Ureter (tissue), 1 donor: ENCODE measurements at places on chromosomes 3 and 15. TPM values are rescaled to one million over a fixed set of nuclear protein-coding genes. Genes with fewer than 3 reads are reported as not detected.

Gene MKRN3
- total RNA-seq, result 1.1 TPM

Gene TTC23
- total RNA-seq, result 28.5 TPM

Gene ACTC1
- total RNA-seq, result 29.7 TPM

Gene RPSA
- total RNA-seq, result 1,330 TPM

Gene PLSCR2
- total RNA-seq, result 2.6 TPM

Gene THOC7
- 69.0 TPM for total RNA-seq

Gene GOLGA8J
- not detected for total RNA-seq

Gene P3H2
- 13.9 TPM for total RNA-seq

Gene TADA3
- 54.6 TPM for total RNA-seq

Gene XXYLT1
- total RNA-seq, result 19.7 TPM

Gene THPO
- total RNA-seq, result 0.89 TPM

Gene SLC2A2
- total RNA-seq, result not detected

Gene PLA2G4E
- total RNA-seq, result 0.34 TPM

Gene CX3CR1
- 1.5 TPM for total RNA-seq

Gene MEGF11
- not detected for total RNA-seq

Gene CYP1A2
- total RNA-seq, result not detected

Gene SPTSSB
- 242 TPM for total RNA-seq

Gene SNX4
- 31.0 TPM for total RNA-seq

Gene LTF
- total RNA-seq, result 1.5 TPM

Gene C3orf22
- not detected for total RNA-seq

Gene RHOV
- total RNA-seq, result 31.4 TPM
